Omental fat pad (tissue), 4 donors: ENCODE measurements at places on chromosomes 2 and 18.

DNA sequence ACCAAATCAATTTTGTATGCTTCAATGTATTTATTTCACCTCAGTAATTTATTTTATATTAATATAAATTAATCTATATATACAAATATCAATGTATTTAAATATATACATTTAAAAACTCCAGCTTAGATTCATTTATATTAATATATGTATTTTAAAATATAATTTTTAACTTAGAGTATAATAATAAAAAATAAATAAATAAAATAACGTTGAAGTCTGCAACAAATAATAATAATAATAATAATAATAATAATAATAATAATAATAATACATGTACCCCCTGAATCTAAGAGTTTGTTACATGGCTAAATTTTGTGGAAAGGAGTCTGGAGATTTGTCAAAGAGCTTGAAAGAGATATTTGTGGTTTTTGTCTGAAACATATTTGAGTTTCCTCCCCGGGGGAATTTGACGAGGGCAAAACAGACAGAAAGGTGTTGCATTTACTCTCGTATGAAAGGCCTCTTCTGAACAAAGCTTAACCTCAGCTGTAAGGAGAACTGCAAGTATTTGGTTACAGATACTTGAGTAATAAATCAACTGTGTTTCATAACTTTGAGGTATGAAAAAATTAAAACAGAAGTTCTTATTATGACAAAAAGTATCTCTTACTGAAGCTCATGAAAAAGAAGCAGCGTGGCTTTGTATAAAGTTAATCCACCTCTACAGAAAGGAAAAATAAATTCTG, 93.4 kb downstream of the CDH19 start:
- no peak for DNase-seq

DNA sequence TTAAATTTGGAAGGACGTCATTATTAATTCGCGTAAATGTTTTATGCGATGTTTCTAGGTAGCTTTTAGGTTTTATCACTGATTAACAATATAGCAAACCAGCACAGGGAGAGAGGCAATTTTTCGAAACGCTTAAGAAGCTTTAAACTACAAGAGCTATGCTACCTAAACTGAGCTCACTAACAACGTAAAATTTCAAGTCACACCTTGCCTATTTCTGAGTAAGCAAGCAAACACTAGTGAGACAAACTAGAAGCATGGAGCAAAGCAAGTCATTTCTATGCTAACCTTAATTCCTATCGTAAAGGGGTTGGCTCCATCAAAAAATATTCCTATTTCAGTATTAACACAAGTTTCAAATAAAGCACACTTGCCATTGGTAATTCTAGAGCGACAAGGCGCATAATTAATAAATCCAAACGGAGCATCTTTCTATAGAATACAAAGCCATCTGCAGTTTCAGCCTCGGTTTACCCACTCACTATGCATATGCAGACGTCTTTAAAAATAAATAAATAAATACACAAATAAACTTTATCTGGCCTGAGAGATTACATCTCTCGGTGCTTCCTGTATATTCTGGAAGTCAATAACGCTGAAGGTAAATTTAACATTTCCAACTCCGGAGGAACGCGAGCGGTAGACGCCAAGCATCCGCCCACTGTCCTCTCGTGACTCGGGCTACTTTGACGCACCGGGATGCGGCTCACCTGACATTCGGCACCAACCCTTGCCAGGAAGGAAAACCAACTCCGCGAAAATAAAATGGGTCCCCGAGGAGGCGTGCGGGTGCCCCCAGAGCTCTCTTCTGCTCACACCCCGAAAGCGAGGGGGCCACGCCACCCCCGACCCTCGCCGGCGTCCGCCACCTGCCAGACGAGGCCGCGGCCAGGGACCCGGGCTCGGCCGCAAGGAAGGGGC, 947 bp downstream of the ITSN2 start:
- DNase-seq, result peak; percentile 25

- DNase-seq, result no peak
These were observed 179.6 kb downstream of the KLHL29 start for GRCh38 chr2:23564615-23564960.

GRCh38 chr2:119352357-119352756, 14.3 kb downstream of the C2orf76 start:
- no peak for DNase-seq
